ENCODE measurements at places on chromosomes 4 and X. TPM values are rescaled to one million over a fixed set of nuclear protein-coding genes. Genes with fewer than 3 reads are reported as not detected.

The MTMR1 gene
- 19.4 TPM for total RNA-seq

DNA sequence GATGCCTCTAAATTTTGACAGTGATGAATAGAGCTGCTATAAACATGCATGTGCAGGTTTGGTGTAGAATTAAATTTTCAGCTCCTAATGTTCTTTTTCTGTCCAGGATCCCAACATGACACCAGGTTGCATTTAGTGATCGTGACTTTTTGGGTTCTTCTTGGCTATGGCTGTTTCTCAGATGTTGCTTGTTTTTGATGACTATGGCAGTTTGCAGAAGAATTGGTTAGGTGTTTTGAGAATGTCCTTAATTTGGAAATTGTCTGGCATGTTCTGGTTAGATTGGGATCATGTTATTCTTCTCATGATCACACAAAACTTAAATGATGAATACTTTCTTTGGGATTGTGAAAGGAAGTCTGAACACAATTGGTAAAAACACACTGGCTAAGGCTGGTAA lies 3.7 kb upstream of the FGFBP1 start:
- H3K4me1 ChIP-seq: peaks cover 2% of the 10 kb centered on the region
- no peak overlapping the region for H3K27ac ChIP-seq
- DNase-seq: no peak
- H3K27me3 ChIP-seq: no peaks in the 10 kb centered on the region
- no peak overlapping the region for H3K4me3 ChIP-seq
- H3K36me3 ChIP-seq: no peaks in the 10 kb centered on the region

- H3K36me3 ChIP-seq: no peaks in the 10 kb centered on the region
- H3K27me3 ChIP-seq: no peaks in the 10 kb centered on the region
- peak overlapping the region; percentile 22 for H3K27ac ChIP-seq
- peak overlapping the region; percentile 79 for H3K4me3 ChIP-seq
- H3K4me1 ChIP-seq: peaks cover 44% of the 10 kb centered on the region
These were observed 4.0 kb downstream of the EFNB1 start for GRCh38 chrX:68832516-68833447.

DNA sequence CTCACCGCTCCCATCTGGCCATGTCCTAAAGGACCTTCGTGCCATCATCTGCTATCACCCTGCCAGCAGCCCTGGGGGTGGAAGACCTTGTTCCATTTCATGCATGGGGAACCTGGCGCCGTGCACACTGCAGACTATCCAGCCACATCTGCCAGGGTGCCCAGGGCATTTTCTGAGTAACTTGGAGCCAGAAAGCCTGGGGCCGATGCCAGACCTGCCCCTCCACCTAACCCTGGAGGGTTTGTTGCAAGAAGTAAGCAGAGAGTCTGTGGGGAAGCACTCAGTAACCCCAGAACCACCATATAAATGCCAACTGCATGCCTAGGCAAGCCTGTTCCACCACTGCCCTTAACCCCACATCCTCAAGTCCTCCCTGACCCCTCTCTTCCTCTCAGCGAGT lies 7.3 kb downstream of the HAUS7 start:
- no peak overlapping the region for H3K4me3 ChIP-seq
- H3K27me3 ChIP-seq: no peaks in the 10 kb centered on the region
- no peaks in the 10 kb centered on the region for H3K36me3 ChIP-seq
- H3K27ac ChIP-seq: no peak overlapping the region
- no peaks in the 10 kb centered on the region for H3K4me1 ChIP-seq
- DNase-seq: no peak

DNA sequence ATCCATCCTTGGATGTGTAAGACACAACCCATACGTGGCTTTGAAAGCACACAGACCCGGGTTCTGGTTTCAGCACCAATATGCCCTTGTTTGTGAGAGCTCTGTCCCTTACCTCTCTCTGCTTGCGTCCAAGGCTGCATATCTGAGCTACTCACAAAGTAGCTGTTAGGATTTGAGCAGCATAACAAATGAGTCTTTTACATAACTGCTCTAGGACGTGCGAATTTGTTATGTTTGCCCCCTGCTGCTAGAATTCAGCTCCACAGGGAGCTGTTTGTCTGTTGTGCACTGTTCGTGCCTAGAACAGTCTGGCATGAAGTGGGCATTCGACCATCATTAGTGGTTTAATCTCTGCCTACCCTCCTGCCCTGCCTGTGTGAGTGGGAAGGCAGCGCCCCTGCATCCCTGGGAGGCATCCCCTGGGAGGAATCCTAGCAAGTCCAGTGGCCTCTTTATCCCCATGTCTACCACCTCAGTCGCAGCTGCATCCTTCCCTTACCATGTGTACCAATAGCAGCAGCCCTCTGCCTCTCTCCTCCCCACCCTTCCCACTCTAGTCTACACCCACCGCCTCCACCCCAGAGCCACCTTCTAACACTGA lies 42.1 kb downstream of the SLC2A9 start:
- no peak overlapping the region for H3K4me3 ChIP-seq
- H3K27ac ChIP-seq: no peak overlapping the region
- no peaks in the 10 kb centered on the region for H3K36me3 ChIP-seq

DNA sequence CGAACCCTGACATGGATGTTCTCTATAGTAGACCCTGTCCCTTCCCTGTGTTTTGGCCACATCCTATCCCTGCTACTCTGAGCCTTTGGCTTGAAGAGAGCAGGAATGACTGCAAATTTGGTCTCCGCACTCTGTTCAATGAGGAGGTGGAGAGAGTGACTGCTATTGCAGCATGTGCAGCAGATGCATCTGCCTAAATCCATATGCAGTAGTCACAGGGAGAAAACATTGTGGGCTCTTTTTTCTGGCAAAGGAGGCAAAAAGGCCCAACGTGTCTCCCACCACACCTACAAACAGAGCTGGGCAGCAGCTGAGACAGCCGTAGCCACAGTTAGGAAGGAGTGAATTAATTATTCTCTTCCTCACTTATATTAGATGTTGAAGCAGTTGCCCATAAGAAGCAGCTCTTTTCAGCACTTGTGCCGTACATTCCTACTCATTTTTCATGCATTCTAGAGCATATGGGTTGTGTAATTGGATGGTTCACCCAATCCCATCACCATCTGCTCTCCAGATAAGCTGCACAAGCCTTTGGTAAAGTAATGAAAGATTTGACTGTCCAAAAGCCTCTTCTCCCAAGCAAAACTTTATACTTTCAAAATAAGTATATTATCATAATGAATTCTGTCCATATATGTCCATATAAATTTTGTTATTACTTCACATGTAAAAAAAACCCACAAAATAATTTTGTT lies 147.9 kb upstream of the FAM47A start:
- no peak for DNase-seq
- no peaks in the 10 kb centered on the region for H3K27me3 ChIP-seq
- H3K27ac ChIP-seq: no peak overlapping the region
- no peak overlapping the region for H3K4me3 ChIP-seq

GRCh38 chr4:11271263-11271662 lies 157.4 kb downstream of the HS3ST1 start:
- H3K4me3 ChIP-seq: no peak overlapping the region
- no peaks in the 10 kb centered on the region for H3K4me1 ChIP-seq
- H3K36me3 ChIP-seq: no peaks in the 10 kb centered on the region
- DNase-seq: no peak
- H3K27ac ChIP-seq: no peak overlapping the region

DNA sequence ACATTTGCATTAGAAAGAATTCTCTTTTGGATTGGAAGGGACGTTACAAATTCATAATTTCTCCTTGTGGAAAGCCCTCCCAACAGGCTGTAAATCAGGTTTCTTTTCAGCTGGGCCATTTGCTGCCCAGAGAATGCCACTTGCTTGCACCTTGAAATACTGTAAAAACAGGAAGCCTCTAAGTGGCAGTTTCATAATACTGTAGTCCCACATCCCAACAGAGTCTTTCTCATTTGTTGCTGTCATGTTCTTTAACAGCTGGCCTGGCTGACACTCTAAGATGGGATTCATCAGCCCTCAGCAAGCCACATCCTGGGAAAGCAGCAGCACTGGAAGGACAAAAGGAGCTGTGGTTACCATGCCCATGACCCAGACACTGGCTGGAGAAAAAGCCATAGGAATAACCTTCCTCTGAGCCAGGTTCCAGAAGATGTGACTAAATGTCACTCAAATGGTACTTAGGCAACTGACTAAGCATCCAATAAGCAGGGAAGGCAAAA lies 221.9 kb upstream of the MBNL3 start:
- DNase-seq: no peak
- no peaks in the 10 kb centered on the region for H3K27me3 ChIP-seq
- H3K4me1 ChIP-seq: no peaks in the 10 kb centered on the region
- H3K36me3 ChIP-seq: no peaks in the 10 kb centered on the region

- peak overlapping the region; percentile 50 for H3K4me3 ChIP-seq
- DNase-seq: no peak
- no peak overlapping the region for H3K27ac ChIP-seq
- H3K27me3 ChIP-seq: peaks cover 36% of the 10 kb centered on the region
These were observed 1.4 kb downstream of the EDNRA start for GRCh38 chr4:147482281-147482680.
